ENCODE measurements at places on chromosomes 16 and 17.

DNA sequence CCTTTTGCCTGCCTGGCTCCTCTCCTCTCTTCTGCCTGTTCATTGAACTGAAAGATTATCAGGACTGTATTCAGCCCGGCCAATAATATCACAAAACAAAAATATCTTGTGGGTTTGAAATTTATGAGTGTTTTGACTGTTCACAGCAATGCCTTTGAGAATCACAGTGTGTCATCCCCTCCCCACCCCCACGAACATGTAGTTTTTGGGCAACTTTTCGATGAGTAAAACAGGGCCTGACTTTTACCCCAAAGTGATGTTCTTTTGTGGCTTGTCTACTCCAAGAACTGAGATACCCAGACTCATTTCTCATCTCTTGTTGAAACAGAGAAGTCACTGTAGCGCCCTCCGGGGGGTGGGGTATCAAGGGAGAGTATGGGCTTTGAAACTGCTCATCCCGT lies 675.7 kb downstream of the WWOX start:
- no peak for DNase-seq

GRCh38 chr17:61783556-61784304 lies 79.6 kb downstream of the BRIP1 start:
- DNase-seq, result no peak

DNA sequence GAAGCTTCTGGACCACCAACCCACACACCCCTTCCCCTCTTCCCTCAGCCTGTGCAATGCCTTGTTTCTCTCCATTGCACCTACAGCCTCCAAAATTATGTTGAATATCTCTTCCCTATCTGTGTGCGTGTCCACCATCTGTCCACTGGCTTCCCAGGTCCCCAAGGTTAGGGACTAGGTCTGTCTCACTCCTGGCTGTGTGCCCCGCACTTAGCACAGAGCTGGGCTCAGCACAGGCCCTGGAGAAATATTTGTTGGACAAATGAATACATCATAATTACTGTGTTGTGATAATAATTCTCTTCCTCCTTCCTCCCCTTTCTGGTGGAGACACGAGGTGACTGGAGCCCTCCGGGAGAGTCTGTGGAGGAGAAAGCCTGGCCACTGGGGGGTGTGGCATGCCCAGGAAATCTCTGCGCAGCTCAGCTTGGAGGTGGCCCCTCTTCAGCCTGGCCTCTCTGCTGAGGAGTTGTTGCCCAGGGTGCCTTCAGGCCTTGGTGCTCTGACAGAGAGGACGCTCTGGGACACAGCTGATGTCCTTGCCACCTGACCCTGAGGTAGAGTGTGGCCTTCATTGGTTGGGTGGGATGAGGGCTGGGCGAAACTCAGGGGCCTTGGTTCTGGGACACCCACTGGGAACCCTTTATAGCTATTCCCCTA lies 3.3 kb upstream of the BRD7 start:
- DNase-seq, result no peak

DNA sequence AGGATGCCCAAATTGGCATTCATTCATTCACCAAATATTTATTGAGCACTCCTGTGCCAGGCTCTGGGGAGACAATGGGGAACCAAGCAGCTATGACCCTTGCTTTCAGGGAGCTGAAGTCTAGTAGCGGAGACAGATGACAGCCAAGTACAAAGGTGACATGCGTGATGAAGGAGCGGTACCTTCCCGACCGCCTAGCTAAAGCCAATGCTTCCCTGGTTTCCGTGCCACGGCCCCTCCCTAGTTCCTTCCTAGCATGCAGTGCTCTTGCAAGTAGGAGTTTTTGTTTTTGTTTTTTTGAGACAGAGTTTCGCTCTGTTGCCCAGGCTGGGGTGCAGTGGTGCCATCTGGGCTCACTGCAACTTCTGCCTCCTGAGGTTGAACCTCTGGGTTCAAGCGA lies 3.2 kb upstream of the SLC5A2 start:
- no peak for DNase-seq

DNA sequence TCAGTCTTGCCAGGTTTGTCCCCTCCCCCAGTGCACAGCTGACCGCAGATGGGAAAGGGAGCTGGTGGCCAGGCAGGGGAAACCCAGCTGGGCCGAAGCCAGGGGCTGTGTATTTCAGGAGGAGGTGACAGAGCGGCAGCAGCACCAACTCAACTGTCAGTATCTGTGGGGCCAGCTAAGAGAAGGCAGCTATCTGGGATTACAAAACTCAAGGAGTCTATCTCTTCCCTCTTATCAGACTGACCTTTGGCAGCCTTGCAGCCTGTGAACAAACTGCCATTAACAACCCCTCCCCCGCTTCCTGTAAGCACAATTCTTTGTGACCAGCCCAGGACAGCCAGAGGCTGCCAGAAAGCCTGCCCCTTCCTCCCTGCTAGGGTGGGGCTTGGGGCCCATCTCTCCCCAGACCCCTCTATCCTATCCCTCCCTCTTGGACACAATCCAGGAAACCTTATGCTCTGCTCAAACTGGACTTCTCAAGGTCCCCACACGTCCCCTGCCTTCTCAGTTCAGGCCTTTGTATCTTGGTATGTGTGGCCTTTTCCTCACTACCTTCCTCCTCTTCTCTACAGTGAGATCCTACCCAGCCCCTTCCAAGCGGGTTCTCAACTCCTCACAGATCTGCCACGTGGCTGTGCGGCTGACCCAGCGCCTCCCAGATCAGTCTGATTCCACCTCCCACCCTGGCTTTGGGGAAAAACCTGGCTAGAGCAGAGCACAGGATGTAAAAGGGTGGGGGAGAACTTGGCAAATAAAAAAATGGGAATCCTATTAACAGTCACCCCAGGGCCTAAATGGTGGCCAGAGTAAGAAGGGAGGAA lies 10.5 kb downstream of the ST3GAL2 start:
- peak; percentile 3 for DNase-seq

- DNase-seq, result no peak
Observed at GRCh38 chr16:58433569-58433951, 41.3 kb downstream of the GINS3 start.

DNA sequence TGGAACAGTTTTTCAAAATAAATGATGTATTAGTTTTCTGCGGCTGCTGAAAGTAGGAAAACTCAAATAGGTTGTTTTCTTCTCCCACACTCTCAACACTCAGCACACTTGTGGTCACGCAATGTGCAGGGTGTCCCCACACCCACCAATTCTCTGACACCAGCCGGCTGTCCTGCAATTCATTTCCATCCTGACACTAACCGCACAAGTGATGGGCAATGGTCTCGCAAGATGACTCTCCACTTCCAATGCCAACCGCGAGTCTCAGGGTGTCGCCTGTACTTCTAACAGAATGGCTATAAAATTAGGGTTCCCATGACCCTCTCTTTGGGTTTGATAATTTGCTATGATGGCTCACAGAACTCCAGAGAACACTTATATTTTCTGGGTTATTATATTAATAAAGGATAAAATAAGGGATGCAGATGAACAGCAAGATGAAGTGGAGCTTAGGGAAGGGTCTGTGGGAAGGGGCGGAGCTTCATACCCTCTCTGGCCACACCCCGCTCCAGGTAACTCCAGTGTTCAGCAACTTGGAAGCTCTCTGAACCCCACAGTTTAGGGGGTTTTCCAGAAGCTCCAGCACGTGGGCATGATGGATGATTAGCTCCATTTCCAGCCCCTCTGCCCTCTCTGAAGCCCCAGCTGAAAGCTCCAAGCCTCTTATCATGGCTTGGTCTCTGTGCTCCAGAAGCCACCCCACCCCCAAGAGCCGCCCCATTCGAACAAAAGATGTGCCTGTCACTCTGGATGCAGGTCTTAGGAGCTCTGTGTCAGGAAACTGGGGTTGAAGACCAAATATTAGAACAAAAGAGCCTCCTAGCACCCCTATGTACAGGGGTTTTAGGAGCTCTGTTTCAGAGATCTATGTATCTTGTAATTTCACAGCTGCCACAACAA lies 19.8 kb downstream of the TAF1C start:
- no peak for DNase-seq

- no peak for DNase-seq
Observed at GRCh38 chr16:19997264-19997663, 76.4 kb downstream of the GPR139 start.

GRCh38 chr17:8463099-8463498 lies 27.4 kb downstream of the NDEL1 start:
- no peak for DNase-seq

GRCh38 chr16:9854675-9855074 lies 327.6 kb downstream of the GRIN2A start:
- DNase-seq, result no peak

- no peak for DNase-seq
Observed at GRCh38 chr17:82320140-82320840, 2.9 kb upstream of the CD7 start.

DNA sequence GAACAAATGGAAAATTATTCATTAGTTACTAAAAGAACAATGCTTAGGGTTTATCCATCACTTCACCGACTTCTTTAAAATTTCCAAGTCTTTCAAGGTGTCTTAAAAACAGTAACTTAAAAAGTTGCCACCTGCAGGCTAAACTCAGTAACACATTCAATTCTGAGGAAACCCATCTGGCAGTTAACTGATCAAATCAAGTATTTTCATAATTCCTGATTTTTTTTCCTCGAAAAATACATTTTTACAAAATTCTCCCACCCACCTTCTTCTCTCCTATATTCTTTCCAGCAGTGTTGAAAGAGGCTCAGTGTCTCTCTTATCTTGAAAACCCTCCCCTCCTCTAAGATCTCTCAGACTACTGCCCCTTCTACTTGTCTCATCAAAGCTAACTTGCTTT lies 29.9 kb downstream of the PARN start:
- DNase-seq, result no peak

DNA sequence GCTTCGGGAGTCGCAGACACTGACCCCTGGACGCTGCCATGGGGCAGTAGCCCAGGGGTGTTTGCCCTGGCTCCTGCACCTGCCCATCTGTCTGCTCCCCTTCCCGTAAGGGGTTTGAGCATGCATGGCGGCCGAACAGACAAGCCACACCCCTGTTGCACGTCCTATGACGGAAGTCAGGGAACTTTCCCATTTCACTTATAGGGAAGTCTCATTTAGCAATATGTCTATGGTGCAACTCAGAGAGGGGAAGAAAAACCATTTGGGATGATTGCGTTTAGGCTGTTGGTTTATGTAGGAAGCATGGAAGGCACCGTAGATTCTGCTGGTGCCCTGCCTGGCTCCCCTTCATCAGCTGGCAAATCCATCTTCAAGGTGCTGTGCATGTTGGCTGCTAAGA lies 112.5 kb downstream of the HAPSTR1 start:
- no peak for DNase-seq

- DNase-seq, result no peak
Observed at GRCh38 chr16:86019446-86020047, 120.6 kb downstream of the IRF8 start.

GRCh38 chr16:79134300-79134699 lies 466.2 kb downstream of the MAF start:
- no peak for DNase-seq

- DNase-seq, result no peak
Observed at GRCh38 chr17:72506773-72507172, 386.0 kb downstream of the SOX9 start.

DNA sequence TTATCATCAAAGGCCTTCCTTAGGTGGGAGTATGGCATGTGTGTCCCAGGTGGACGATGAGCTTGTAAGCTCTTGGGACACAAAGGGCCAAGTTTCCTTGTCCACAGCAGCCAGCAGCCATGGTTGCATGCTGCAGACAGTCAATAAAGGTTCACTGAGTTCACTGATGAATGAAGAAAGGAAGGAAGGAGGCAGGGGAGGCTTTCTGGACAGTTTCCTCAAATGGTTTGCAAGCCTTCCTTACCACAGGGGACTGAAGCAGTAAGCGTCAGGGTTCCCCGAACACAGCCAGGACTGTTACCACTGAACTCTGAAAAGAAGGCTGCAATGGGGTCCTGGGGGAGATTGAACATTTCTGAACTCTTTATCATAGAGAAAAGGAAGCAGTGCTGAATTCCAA lies 111.1 kb downstream of the GAS7 start:
- DNase-seq, result no peak

DNA sequence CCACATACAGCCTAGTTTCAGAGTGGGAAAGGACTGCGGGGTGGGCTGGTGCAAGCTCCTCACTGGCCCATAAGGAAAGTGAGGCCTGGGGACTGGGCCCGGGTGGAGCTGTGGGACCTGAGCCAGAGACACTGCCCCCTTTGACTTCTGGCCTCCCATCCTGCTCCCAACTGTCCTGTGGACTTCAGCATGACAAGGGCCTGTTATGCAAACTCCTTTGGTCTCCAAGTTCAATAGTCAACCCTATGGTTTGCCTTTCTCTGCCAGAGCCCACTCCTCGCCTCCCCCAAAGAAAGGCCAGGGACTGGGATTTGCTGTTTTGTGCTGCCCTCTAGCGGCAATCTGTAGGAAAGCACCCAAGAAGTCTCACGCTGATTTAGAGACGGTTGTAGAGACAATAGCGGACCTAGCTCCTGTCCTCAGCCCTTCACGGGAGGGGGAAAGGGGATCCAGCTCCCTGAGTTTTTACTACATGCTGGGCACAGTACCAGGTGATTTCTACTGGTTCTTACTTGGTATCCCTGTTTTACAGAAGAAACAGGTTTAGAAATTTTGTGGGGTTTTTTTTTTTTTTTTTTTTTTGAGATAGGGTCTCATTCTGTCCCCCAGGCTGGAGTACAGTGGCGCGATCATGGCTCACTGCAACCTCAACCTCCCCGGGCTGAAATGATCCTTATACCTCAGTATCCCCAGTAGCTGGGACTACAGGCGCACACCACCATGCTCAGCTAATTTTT lies 1.2 kb upstream of the TLCD3B start:
- peak; percentile 18 for DNase-seq

DNA sequence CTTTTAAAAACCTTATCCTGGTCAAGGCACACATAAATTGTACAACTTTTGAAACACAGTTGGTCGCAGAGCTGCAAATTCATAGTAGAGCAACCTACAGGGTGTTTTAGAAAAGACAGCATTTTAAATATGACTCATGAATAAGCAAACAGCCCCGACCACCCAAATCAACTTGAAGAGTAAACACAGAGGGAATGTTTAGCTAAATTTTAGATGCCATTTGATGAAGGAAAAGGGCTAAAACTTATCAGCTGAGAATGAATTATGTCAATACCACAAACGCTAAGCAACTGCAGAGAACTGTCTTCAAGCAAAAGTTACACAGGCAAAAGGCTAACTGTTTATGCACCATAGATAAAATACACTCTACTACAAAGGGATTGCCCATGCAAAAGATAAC lies 427.5 kb upstream of the PSMD7 start:
- DNase-seq, result no peak

DNA sequence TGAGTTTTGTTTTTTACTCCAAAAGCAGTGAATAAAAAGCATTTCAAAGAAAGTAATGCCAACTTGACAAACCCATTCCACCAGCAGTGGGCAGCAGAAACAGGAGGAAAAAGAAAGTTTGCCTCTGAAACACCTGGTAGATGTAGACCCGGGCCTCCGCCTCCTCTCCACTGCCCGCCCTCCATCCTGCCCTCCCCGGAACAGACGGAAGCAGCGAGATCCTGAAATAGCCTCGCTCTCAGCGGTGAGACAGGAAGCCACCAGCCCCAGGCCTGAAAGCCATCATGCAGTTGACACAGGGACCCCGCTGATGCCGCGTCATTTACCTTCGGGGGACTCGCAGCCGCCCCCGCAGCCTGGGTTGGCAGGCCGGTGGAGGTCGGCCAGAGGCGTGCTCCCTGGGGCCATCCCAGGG lies 67.8 kb downstream of the C16orf78 start:
- no peak for DNase-seq

- DNase-seq, result no peak
Observed at GRCh38 chr17:17176341-17176740, 29.8 kb downstream of the PLD6 start.

- peak; percentile 7 for DNase-seq
Observed at GRCh38 chr16:23452572-23453337, at the start of gene COG7. Gene COG7, minus strand, starts transcription at chr16:23453189. Its CDS starts 195 bp downstream, at chr16:23452994.
